SW480 (cell line): ENCODE measurements at places on chromosomes 3 and 15.

GRCh38 chr15:98324341-98324970 is 323.9 kb upstream of the IGF1R start:
- DNase-seq: no peak

- peak; percentile 31 for DNase-seq
These were observed 223.6 kb upstream of the PDZRN3 start for GRCh38 chr3:73848173-73848906.

DNA sequence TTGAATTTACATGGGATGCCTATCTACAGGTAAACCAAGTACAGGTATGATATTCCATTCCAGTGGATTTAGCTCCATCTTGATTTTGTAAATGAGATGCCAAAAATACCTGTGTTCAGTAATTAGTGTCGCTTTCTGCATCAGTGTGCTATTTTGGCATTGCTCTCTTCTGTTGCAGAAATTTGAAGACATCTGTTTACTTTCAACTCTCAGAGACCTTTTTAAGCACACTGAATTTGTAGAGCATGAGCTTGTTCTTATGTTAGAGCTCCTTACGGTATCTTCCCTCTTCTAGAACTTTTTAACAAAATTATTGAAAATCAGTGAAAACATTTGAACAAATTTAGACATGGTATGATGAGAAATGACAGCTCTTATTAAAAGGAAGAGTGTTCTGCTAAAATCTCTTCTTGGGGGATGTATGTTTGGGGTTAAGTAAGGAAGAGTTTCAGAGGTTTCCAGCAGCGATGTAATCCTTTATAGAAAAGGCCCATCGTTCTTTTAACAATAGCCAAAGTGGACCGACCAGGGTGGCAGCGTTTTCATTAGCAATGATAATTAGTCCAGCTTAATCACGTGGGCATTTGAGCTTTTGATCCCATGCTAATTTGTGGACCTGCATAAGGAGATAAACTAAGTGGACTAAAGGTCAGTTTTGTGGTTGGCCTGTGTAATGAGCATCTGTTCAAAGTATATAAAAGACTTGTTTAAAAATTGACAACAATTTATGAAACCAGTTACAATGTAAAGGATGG is 385.4 kb downstream of the PTPRG start:
- no peak for DNase-seq

DNA sequence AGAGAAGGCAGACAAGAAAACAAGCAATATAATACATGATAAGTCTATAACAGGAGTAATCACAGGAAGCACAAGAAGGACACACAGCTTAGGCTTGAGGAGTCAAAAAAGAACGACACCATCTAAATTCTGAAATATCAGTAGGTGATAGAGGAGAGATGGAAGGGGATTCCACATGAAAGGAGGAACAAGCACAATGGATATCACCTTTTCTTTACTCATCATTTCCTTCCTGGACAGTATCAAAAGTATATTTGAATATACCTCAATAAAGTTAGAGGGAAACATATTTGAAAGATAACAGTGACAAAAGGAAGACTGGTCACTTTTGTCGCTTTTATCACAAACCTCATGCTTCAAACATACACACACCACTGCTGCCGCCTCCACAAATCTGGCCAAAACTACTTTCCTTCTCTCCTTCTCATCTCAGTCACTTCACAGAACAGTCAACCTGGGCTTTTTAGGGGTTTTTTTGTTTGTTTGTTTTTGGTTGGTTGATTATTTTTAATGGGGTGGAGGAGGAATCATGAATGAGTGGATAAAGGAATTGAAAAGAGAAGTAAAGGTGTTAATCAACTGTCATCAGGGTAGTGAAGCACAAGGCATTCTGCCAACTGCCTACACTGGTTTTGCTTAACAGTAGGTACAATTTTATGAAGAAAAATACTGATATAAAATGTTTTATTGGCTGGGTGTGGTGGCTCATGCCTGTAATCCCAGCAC is 18.5 kb downstream of the DENND4A start:
- DNase-seq: no peak

GRCh38 chr3:161423911-161424522 is 52.7 kb upstream of the SPTSSB start:
- peak; percentile 47 for DNase-seq

DNA sequence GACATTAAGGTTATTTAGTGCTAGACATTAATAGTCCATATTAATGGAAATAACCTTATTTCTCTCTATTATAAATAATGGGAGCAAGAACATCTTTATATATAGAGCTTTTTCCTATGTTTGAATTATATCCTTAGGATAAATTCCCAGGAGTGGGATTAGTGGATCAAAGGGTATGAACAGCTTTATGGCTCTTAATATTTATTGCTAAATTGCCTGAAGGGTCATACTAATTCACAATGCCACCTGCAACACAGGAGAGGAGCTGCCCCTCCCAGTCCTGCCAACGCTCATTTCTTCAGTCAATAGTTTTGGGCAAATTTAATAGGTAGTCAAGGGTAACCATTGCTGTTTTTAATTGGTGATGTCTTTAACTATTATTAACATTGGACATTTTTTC is 48.9 kb upstream of the POLR2M start:
- no peak for DNase-seq

DNA sequence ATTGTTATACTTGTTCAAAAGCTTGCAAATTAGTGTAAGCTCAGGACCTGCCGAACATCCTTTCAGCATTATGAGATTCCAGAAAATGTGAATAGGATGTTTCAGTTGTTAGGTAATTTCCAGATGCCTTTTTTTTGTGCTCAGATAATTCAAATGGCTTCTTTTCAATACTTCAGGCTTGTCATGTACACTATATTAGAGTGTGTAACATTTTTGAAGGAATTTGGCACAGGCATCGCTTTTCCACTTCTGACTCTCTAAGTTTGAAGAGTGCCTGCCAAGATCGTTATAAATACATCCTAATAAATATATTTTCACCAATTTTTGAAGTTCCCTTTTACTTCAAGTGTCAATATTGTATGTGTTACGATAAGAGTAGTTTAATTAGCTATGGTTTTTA is 35.2 kb downstream of the CADM2 start:
- no peak for DNase-seq

DNA sequence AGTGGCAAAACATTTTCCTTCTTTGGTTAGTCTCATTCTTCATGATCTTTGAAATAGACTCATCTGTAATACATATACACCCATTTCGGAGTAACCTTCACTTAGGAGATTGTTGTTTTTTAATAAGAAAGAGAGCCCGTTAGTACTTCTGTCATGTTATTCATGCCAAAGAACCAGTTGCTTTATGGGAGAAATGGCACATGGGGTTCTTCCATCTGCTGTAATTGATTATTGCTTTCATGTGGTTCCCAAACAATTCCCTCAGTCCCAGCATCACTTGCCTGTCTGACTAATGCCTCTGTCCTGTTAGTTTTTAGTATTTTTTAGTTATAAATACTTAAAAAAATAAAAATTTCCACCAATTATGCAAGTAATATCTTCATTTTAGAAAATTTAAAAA is 33.8 kb upstream of the FAH start:
- no peak for DNase-seq

- peak; percentile 88 for DNase-seq
These were observed 33.9 kb upstream of the MRPS22 start for GRCh38 chr3:139309880-139310279.

- no peak for DNase-seq
These were observed 83.6 kb upstream of the GSK3B start for GRCh38 chr3:120177707-120178306.

DNA sequence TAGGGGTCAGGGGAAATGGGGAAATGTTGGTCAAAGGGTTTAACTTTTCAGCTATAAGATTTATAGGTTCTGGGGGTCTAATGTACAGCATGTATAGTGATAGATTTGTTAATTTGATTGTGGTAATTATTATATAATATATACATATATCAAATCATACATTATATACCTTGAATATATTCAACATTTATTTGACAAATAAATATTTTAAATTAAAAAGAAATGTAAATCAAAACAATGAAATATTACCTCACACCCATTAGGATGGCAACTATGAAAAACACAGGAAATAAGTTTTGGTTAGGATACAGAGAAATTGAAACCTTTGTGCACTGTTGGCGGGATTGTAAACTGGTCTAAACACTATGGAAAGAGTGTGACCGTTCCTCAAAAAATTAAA is 85.0 kb upstream of the SLCO2A1 start:
- no peak for DNase-seq

- DNase-seq: no peak
These were observed 6.5 kb downstream of the RRP9 start for GRCh38 chr3:51934991-51935885.

- DNase-seq: peak; percentile 96
These were observed 43.9 kb downstream of the BHLHE40 start for GRCh38 chr3:5022966-5023776.

- no peak for DNase-seq
These were observed 10.4 kb downstream of the SLC12A8 start for GRCh38 chr3:125202197-125202596.

- no peak for DNase-seq
These were observed 92.4 kb upstream of the WNT5A start for GRCh38 chr3:55579496-55579895.

GRCh38 chr15:22944651-22945050 is 35.5 kb downstream of the CYFIP1 start:
- peak; percentile 50 for DNase-seq

DNA sequence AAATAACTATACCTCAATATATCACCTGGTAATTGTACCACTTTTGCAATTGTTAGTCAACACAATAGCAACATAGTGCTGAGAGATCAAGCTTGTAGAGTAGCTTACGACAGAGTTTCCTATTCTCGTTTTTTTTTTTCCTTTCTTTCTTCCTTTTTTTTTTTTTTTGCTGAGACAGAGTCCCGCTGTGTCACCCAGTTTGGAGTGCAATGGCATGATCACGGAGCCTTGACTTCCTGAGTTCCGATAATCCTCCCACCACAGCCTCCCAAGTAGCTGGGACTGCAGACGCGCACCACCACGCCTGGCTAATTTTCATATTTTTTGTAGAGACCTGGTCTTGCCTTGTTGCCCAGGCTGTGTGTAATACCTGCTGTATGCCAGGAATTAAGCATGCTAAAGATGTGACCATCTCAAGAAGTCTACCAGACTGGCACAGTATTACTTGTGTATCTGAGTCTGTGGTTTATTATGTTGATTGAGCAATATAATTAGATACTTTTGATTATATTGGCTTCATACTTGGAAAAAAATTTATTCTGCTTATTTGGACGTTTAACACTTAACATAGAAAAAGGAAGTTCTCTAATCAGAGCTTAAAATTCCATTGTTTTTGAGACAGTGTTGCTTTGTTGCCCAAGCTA is 3.0 kb downstream of the SELENOT start:
- no peak for DNase-seq

- DNase-seq: peak; percentile 20
These were observed 750 bp downstream of the PODXL2 start for GRCh38 chr3:127629467-127630403.

- peak; percentile 57 for DNase-seq
These were observed 136.0 kb upstream of the CCDC54 start for GRCh38 chr3:107241217-107241616.

DNA sequence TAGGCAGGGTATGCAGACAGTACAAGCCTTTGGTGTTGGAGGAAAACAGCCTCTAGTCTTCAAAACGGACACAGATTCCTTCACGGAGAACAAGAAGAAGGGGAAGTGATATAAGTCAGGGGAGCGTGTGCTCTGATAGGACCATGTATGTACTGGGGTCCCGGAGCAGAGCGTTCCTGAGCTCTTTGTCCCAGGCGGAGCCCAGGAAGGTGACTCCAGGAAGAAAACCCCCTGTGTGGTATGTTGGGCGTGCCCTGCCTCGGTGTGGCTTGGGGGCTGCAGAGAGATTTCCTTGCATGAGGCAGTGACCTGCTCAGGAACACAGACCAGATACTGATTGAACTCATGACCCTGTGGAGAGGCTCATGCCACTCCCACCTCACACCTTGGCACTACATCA is 21.7 kb downstream of the MELTF start:
- DNase-seq: no peak

DNA sequence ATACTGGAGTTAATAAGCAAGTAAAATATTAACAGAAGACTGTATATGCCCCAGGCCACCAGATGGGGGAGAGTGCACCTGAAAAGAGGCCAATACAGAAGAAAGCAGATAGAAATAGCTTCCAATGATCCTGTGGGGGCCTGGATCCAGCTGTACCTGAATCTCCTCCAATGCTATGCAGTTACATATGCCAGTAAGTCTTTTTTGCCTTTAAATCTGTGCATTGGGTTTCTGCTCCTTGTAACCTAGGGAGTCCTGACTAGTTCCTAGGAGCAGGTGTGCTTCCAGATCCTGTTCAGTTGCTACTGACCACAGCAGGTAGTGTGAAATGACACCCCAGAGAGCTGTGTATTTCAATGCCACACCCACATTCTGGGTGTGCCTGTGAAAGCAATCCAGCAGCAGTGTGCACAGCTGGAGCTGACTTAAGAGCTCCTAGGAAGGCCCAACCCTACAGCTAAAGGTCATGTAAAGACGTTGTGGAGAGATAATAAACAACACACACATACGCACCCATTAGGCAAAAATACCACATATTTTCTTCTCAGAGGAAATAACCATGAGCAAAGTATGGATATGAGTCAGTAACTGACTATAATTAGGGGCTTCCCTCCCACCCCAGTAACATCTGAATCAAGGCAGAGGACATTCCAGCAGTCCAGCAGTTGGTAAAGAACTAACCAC is 62.2 kb upstream of the AKAP13 start:
- peak; percentile 97 for DNase-seq

- DNase-seq: no peak
These were observed 20.6 kb downstream of the SAMD7 start for GRCh38 chr3:169931747-169932520.

- no peak for DNase-seq
These were observed 301.8 kb upstream of the SEMA6D start for GRCh38 chr15:47415539-47415971.

DNA sequence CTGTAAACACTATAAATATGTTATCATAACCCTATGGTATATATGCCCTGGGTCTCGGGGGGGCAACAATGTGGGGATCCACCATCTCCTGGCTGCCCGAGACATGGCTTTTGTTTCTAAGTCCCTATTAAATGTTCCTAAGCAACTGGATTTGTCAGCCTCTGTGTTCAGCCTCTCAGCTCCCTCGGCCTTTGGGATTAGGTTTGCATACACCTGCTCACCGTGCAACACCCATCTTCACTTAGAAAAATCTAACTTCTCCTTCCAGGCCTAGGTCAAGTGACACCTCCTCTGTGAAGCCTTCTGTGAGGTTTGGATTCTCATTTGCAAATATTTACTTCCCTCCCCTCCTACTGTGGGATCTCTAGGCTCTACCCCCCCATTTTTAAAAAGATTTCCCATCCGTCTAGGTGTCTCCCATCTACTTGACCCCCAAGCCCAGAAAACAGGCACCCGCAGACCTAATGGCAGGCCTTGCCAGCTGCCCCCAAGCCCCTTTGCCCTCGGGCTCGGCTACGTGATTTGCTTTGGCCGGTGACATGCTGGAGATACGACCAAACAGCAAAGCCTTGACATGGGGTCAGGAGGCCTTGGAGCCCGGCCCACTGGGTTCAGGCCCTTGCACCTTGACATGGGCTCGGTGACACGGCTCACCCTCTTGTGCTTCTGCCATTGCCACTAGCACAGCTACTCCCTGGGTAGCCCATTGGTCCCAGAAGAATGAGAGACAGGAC is 66.0 kb upstream of the BLM start:
- DNase-seq: no peak

GRCh38 chr15:29452881-29453731 is 183.5 kb upstream of the NSMCE3 start:
- DNase-seq: peak; percentile 69
